Activated T-cell treated with anti-CD3 and anti-CD28 coated beads, Interleukin-2, amount 50 U/mL, for 1 hour (primary cell): ENCODE measurements at places on chromosomes 4 and X.
A peak's percentile ranks its signal among the peaks of the same experiment; 100 is the strongest.

DNA sequence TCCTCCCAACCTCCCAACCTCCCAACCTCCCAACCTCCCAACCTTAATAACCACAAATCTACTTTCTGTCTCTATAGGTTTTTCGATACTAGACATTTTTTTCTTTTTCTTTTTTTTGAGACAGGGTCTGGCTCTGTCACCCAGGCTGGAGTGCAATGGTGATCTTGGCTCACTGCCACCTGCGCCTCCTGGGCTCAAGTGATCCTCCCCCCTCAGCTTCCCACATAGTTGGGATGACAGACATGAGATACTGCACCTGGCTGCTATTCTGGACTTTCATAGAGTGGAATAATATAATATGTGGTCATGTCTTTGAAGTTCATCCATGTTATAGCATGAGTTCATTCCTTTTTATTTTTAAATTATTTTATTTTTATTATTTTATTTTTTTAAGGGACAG is 39.5 kb upstream of the ZFX start:
- no peak for DNase-seq

GRCh38 chr4:121156822-121157769 is 7.0 kb downstream of the TNIP3 start:
- peak; percentile 45 for DNase-seq

DNA sequence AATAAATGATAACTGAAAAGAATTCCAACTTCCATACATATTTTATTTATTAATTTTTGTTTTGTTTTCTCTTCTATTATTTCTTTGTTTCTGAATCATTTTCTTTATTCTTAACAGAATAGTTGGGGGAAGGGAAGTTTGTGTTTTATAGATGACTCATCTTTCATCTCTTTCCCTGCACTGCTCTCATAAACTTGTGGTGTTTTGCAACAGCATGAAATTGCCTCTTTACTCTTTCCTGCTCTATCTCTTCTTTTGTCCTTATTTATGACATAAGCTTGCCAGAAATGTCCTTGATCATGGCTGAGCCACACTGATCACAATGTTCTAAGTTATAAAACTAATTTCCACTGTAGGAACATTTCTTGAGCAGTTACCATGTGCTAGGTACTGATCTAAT is 22.3 kb downstream of the QRFPR start:
- DNase-seq: no peak

- peak; percentile 13 for DNase-seq
Measured at GRCh38 chrX:1398431-1399340, 6.8 kb upstream of the SLC25A6 start.

GRCh38 chrX:71250841-71251240 is 3.1 kb downstream of the ZMYM3 start:
- DNase-seq: no peak

- no peak for DNase-seq
Measured at GRCh38 chr4:175068266-175068665, 150.1 kb downstream of the ADAM29 start.

- no peak for DNase-seq
Measured at GRCh38 chrX:23901805-23902204, 5.9 kb downstream of the APOO start.

- DNase-seq: no peak
Measured at GRCh38 chr4:103786014-103786413, 66.2 kb upstream of the TACR3 start.

DNA sequence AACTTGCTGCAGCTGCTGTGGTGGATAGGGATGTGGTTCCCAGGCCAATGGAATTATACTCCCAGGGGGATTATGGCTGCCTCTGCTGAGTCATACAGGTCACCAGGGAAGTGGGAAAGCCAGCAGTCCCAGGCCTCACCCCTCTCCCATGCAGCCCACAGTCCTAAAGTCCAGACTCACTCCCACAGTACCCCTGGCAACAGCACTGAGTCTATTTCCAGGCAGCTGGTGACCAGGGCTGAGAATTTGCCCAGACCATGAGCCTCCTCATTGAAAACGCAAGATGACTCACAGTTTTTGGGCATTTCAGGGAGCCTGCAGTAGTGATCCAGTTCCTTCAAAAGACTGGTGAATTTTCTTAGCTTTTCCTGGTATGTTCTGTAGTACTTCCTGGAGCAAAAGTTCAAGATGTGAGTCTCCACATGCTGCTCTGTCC is 137.6 kb downstream of the NPNT start:
- no peak for DNase-seq

GRCh38 chr4:156408749-156409148 is 455.1 kb upstream of the CTSO start:
- DNase-seq: no peak

- DNase-seq: no peak
Measured at GRCh38 chrX:49058794-49059193, at the start of gene CCDC120. Gene CCDC120 (plus strand): TSS chrX:49058999. CDS start chrX:49062042, 3,043 bp downstream.

GRCh38 chr4:73883306-73883705 is 14.1 kb downstream of the CXCL1 start:
- DNase-seq: no peak

DNA sequence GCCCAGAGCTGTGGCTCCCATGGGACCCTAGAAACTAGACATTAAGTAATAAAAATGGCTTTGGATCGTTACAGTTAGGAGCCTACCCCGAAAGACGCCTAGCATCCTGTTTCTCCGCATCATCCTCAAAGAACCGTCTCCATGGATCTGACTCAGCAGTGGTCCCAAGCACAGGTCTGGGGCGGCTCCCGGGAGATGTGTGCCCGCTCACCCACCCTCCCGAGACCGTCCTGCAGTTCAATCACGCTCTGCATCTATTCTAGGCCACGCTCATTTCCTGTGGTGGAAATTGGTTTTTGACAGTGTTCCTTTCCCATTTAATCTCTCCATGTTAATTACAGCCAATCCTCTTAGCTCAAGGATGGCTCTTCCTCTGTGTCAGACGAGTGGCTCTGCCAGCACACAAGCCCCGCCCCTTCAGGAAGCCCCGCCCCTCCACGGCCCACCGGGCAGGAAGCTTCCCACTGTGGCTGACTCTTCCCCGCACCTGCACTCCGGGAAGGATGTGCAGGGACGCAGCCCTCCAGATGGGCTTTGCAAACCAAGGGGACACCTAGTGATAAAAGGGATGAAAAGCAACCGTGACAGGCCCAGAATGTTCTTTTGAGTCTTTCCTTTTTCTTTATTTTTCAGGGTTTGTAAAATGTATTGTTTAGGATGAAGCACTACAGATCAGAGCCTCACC is 34.5 kb upstream of the HELT start:
- peak; percentile 64 for DNase-seq

DNA sequence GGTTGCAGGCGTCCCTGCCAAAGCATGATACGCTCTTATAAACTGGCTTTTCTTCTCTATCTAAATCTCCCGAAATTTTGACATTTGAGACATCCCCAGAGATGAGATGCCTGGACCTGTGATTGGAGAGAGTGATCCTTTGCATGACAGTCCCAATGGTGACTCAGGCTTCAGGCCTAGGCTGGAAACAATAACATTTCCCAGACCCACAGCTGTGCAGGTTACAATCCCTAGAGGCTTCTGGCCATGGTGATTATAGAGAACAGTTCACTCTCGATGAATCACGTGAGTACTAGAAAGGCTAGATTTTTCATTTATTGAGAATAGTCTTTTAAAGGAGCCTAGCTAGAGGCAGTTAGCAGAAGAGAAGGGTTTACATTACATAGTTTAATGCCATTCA is 75.9 kb downstream of the SPATA18 start:
- DNase-seq: no peak

- DNase-seq: no peak
Measured at GRCh38 chrX:24515447-24515846, 50.4 kb downstream of the PDK3 start.

DNA sequence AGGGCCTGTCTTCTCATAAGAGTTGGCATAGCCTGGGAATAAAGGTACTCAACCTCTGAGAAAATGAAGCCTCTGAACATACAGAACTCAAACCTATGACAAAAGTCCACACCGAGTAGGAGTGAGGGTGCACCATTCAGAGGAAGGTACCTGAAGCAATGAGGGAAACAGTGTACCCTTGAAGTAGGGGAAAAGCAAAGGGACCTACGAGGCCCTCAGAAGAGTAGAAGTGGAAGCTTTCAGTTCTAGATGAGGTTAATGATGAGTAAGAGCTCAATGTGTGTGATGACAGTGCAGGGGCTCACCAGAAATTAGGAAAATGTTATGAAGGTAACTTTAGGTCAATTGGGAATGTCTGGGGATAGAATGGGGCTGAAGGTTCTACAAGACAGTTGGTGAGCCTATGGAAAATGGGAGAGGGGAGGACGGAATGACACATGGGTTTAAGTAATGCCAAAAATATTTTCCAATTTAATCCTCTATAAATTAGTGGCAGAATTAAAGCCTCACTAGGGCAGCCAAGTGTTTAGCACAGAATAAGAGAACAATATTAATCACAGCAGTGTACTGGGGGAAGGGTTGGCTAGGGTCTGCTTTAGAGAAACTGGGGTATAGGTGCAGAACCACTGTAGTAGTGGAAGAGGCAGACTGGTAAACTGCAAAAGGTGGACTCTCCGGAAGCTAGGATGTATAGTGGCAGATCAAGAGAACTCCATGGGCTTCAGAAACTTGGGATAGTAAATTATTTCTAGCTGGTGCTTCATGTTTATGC is 39.8 kb downstream of the RAB33A start:
- no peak for DNase-seq

GRCh38 chr4:23245203-23245832 is 552.6 kb downstream of the GBA3 start:
- DNase-seq: no peak

DNA sequence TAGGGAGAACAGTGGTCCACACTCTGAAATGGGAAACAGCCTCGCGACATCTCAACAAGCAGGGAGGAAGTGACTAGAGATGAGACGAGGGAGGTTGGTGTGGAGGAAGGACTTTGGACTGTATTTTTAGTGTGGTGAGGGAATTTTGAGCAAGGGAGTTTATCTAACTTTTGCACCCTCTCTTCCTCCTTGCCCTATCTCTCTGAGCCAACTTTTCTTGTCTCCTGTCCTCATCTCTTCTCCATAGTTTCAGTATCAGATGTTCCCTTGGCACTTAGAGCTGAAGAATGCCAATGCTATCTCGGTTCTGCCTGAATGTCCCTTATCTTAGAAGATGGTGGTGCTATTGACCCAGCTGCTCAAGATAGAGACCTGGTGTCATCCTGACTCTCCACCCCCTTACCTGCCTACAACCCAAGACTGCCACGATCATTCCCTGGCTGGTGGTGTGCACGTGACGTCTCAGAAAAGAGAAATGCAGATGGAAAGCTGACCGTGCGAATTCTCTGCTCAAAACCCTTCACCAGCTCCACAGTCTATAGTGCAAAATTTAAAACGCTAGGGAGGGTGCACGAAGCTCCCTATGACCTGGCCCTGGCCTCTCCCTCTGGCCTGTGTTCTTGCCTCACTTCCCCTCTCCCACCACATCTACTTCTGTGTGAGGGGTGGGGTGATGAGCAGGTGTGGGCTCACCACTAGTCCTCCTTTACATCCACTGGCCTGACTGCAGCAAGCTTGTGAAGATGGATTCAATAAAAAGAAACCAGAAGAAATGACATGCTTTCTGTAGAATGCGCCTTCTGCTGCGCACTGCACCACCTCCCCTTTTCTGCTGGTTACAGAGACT is 20.9 kb downstream of the MPP1 start:
- DNase-seq: no peak

DNA sequence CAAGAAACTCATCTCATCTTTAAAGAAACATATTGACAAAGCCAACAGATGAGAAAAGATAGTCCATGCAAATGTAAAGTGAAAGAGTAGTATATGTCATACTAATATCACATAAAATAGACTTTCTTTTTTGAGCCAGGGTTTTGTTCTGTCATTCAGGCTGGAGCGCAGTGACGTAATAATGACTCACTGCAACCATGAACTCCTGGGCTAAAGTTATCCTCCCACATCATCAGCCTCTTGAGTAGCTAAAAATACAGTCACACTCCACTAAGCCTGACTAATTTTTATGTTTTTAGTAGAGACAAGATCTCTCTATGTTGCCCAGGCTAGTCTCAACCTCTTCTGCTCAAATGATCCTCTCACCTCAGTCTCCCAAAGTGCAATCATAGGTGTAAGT is 51.8 kb upstream of the TRAM1L1 start:
- no peak for DNase-seq

- DNase-seq: no peak
Measured at GRCh38 chrX:109344678-109345077, 137.2 kb downstream of the GUCY2F start.

DNA sequence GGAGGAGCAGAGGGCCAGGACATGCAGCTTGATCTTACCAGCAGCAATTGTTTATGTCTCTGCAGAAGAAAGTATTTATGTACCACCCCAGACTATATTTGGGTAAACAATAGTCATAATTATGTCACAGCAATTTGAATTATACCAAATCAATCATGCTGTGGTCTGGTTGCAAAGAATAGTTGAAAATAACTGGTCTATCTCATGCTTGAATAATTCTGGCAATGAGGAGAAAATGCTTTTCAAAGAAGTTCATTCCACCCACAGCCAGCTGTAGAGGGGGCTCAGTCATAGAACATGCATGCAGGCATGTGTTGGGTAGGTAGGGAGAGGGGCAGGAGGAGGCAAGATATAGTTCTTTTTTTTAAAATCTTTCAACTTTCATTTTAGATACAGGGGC is 399.2 kb downstream of the IL15 start:
- DNase-seq: no peak

GRCh38 chr4:107831140-107831539 is 6.4 kb downstream of the SGMS2 start:
- DNase-seq: no peak

DNA sequence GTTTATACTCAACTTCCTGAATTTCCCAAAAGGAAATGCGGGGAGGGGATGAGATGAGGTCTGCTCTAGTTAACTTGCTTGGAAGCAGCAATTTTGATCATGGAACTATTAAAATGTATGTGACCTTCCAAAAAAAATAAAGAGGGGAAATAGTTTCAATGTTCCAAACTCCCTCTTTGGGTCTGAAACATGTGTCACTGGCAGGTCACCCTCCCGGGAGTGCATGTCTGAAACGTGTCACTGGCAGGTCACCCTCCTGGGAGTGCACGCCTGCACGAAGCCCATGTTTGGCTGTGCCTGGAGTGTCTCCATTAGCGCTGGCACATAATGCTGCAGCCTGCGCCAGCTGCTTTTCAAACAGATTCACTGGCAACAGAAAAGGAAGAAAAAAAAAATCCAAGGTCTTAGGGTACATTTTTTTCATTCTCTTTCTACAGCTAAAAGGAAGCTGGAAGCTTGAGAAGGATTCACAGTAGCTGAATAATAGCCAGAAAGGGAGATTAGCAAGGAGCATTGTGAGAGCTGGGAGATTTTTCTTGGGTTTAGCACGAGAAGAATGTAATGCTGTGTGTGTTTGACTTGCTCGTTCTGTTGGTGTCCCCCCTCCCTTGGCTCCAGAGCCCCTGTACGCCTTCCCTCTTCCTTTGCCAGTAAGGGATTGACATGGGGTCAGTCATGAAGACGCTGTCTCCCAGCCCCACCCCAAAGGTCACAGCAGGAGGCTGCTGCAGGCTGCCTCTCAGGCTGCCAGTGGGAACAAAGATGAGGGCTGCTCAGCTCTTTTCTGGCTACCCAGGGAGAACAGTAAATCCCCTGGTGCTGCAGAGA is 39.2 kb upstream of the TLR3 start:
- no peak for DNase-seq

- no peak for DNase-seq
Measured at GRCh38 chr4:31995943-31996901, 1276.1 kb downstream of the PCDH7 start.
